ENCODE measurements at places on chromosomes 7 and 10.
A peak's percentile ranks its signal among the peaks of the same experiment; 100 is the strongest.

GRCh38 chr7:55827577-55827976 is 35.0 kb downstream of the SEPTIN14 start:
- DNase-seq, result no peak

DNA sequence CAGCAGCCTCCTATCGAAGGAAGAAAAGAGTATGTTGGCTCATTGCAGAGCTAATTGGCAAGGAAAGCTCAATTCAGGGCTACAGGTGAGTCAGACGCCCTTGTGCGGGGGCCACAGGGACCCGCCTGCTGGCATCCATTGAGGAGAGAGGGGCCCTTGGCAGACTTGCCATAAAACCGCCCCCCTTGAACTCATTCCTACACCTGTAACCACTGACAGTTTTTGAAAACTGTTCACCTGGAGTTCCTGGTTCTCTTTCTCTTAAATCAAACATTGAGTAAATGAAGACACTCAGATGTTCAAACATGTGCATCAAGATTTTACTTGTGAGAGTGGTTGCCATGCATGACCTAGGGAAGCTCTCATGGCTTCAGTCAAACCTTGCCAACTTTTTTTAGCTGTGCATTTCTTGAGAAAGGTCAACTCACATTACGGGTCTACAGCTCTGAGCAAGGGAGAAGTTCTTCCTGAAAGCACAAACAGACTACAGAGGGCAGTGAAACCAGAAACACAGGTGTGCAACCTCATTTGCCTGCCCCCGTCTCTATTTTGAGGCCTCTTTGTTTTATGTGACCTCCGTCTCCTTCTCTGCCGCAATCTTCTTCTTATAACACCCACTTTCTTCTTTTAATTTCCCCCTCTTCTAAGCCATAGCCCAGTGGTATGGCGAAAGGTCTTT is 87.8 kb downstream of the TBXAS1 start:
- DNase-seq, result no peak

- DNase-seq, result no peak
Measured at GRCh38 chr10:15300697-15301096, 70.4 kb downstream of the FAM171A1 start.

- no peak for DNase-seq
Measured at GRCh38 chr7:157977717-157978496, 609.7 kb downstream of the PTPRN2 start.

DNA sequence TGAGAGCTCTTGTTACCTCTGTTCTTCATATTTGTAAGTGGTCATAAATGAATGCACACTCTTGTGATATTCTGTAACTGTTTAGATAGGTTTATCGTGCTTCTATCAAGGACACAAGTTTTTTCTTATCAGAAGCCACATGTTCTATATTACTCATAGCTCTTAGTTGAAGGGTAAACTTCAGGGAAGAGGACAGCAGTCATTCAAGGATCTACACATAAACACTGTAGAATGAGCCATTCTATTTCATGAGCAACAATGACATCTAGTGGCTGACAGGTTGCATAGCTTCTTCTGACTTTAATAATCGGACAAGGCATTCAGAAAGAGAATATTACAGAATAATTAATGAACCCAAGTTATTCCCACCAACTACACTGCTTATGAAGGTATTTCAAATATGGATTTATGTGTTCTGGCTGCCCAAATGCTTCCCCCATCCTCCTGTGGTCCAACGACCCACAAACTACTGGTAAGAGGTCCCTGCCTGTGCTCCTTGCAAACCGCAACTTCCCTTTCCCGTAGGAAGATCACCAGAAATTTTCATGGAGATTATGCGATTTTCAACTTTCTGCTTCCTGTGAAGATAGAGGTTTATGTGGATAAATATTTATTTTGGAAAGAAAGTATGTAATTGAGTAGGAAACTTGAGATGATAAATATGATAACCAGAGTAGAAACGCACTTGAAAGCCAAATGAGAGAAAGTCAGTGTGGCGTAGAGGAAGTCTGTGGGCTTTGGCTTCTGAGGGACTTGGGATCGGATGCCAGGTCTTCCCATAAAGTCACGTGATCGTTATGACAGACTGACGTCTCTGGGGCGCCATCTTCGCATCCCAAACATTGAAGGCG is 16.8 kb upstream of the ABCB5 start:
- peak; percentile 70 for DNase-seq

GRCh38 chr7:152780935-152781334 is 21.4 kb downstream of the ACTR3B start:
- no peak for DNase-seq

DNA sequence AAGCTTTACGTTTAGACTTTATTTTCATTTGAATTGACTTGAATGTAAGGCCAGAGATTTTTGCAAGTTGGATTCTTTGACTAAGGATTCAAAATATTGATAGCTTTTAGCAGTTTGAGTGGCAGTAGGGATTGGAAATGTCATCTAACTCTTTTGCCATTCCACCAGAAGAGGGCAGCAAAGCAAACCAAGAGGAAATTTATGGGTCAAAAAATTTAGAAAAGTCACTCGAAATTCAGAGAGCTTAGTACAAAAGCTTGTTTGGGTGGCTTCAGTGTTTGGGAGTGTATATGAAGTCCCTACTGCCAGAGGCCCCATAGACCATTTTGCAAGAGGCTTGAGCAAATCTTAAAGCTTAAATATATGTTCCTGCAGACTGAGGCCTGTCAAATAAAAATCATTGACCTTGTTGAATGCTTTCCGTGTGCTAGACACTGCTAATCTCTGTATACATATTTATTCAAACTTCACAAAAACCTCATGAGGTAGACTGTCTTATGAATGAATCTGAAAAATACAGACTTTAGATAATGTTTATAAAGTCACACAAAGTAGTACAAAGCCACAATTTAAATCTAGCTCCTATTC is 44.6 kb upstream of the RSBN1L start:
- peak; percentile 34 for DNase-seq

DNA sequence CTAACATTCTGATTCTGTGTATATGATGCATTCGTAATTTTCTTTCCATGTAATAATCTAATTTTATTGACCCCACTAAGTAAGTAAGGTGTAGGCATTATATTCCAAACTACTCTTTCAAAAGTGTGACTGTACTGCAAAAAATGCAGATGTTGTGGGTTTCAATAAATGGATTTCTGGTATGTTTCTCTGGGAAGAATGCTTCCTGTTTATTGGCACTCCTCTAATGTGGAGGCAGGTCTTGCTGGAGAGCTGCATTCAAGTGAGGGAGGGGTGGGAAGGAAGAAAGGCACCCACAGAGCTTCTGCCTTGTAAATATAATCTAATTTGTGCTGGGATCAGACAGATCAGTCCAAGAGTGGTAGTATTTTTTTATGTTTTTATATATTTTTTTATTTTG is 23.9 kb downstream of the ST7 start:
- DNase-seq, result peak; percentile 75

DNA sequence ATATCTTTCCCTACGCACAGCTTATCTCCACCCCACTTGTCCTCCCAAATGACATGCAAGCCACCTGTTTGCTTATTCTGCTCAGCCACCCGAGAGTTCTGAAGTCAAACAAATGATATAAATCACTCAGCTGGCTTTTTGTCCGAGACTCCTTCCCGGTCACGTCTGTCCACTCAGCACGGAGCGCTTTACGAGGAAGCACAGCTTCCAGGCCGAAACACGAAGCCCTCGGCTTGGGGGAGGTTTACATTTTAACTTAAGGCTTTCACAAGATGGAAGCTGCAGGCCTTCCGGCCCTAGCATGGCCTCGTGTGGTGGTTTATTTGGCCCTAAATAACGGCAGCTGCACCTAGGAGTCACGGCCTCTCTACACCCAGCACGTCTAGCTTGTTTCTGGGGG is 60.1 kb upstream of the GNA12 start:
- DNase-seq, result no peak

GRCh38 chr7:112419543-112420130 is 30.6 kb upstream of the IFRD1 start:
- DNase-seq, result no peak

DNA sequence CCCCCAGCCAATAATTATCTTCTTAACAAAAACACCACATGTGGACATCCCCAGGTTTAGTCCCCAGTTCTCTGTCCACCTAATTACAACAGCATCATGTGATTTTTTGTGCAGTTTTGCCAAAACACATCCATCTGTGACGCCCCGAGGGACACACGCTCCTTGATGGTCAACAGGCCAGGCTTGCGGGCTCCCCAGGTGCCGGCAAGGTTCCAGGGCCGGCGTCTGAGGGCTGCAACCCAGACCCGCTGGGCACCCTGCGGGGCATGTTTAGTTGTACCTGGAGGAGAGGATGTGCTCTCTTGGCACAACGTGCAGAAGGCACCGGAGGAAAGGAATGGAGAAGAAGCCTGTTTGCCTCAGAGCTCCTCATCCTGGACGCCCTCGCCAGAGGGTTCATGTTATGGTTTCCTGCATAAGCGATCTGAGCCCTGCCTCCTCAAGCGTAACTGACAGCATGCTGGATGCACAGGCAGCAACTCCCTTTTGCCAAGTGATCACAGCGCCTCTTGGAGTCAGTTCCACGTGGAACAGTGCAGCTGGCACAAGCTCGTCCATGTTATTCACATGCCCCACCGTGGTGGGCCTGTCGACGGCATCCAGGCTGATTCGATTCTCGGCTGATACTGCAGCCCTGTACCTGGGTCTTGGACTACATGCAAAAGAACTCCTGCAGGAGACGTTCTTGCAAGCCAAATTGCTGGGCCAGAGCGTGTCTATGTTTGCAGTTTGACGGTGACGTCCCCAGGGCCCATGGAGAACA is 41.6 kb downstream of the JAKMIP3 start:
- DNase-seq, result no peak

DNA sequence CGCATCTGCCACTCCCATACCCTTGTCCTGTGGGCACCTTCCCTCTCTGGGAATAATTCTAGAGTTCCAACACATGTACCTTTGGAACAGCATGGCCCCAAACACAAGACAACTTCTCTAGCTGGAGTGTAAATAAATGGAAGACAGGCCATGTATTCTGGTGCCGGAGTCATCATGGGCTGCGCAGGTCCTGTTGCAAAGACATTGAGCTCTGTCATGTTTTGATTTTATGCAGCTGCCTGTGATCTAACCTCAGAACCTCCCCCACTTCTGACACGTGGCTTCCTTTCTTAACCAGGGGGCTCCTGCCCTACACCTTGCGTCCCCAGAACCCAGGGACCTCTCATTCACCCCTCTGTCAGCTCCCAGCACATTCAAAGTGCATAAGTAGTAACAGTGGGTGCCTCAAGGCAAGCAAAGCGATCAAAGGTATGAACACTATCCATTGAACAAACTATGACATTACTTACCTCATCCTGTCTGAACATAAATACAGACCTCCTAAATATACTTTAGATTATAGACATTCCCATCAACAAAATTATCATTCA is 219.9 kb downstream of the FGFR2 start:
- DNase-seq, result no peak

DNA sequence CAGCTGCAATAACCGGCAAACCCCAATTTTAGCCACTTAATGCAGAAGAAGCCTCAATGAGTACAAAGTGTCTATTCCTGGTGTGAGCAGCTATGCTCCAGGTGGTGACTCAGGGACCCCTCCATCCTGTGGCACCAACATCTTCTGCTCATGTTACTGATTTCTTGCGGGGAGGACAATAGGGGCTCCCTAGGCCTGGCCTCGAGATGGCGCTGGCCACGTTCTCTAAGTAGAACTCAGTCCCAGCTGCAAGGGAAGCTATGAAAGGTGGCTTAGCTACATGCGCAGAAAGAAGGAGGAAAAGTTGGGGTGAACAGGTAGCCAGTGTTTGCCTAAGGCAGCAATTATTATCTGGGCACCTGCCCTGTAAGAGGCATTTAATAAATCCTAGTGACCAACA is 6.6 kb downstream of the GJD4 start:
- no peak for DNase-seq

DNA sequence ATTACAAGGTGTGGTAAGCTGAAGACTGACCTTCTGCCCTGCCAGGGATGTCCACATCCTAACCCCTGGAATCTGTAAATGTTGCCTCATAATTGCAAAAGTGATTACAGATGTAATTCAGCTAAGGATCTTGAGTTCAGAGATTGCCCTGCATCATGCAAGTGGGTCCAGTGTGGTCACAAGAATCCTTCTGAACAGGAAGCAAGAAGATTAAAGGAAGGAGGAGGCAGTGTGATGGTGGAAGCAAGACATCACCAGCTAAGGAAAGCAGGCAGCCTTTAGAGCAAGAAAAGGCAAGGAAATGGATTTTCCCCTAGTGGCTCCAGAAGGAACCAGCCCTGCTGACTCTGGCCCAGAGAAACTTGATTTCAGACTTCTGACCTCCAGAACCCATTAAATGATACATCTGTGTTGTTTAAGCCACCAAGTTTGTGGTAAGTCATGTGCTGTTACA is 78.1 kb downstream of the USP6NL start:
- DNase-seq, result peak; percentile 75

DNA sequence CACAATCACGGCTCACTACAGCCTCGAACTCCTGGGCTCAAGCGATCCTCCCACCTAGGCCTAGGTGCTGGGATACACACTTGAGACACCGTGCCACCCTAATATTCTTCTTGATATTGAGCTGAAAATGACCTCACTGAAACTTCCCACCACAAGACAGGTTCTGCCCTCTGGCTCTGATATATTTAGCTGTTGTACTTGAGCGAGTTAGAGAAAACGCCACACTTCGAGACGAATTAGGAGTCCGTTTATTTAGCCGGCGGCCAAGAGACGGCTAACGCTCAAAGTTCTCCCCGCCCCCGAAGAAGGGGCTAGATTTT is 17.9 kb downstream of the ZC3HAV1 start:
- DNase-seq, result no peak

- DNase-seq, result no peak
Measured at GRCh38 chr10:18252086-18252485, 111.9 kb downstream of the CACNB2 start.

DNA sequence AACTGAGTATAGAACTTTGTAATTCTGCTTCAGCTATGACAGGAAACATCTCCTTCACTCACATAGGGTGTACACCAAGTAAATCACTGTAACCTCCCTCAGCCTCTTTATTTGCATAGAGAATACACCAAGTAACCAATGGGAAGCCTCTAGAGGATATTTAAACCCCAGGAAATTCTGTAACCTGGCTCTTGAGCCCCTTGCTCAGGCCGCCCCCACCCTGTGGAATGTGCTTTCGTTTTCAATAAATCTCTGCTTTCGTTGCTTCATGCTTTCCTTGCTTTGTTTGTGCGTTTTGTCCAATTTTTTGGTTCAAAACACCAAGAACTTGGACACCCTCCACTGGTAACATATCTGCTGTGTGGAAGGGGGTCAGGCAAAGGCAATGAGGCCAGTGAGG is 60.2 kb downstream of the CLRN3 start:
- no peak for DNase-seq

DNA sequence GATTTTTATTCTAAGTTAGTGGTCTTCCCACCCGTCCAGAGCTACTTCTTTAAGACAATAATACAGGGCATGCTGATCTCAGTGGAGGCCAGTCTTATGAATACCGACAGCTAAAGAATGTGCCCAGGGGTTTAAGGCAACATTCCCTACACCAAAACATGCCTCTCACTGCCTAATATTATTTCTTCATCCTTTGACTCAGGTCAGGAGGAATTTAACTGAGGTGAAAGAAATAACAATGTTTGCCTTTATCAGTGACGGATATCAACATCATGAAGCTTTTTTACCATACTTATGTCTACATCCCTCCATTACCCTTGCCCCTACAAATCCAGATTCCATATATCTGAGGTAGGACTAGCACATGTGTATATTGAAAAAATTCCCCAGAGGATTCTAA is 33.3 kb upstream of the TES start:
- peak; percentile 78 for DNase-seq

GRCh38 chr7:87850836-87851593 is 25.1 kb downstream of the SLC25A40 start:
- DNase-seq, result no peak

Measured in AG10803 (cell line).